T-helper 17 cell (primary cell): ENCODE measurements at places on chromosomes 11 and 22.

DNA sequence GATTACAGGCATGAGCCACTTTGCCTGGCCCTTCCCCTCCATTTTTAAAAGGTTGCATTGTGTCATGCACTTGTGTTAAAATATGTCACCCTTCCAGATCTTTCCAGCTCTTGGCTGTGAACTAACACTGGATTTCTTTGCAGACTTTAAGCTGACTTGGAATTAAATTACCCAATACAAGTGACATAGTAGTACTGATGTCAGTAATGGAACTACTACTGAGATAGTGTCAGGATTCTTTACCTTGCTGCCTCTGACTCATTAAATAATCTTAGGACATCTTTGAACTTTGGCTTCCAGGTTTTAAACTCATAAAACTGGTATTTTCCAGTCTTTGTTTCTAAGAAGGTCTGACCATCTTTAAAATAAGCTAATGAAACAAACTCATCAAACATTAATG is 51.8 kb upstream of the OR4B1 start:
- no peak for DNase-seq

DNA sequence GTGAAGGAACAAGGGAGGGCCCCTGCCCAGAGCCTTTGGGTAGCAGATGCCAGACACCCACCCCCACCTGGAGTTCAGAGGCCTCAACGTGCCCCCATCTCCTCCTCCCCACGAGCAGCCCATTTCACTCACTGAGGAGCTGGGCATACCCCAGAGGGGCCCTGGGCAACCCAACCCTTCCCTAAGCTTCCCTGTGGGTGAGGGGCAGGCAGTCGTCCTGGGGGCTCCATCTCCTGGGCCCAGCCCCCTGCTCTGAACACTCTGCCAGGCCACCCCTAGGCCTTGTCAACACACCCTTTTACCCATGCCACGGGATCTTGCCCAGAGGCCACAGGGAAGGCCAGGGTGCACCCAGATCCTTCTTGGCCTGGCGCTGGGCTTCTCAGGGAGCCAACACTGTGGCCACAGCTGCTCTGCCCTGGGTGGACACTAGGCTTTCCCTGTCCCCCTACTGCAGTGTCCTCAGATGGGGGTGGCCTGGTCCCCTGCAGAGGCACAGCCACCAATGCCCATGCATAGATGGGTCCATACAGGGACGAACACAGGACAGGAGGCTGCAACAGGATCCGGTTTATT is 3.4 kb downstream of the SLC25A1 start:
- DNase-seq: no peak

GRCh38 chr22:48944751-48945620 is 882.7 kb downstream of the BRD1 start:
- DNase-seq: no peak

GRCh38 chr11:3675971-3676370 is 4.8 kb upstream of the CHRNA10 start:
- no peak for DNase-seq

DNA sequence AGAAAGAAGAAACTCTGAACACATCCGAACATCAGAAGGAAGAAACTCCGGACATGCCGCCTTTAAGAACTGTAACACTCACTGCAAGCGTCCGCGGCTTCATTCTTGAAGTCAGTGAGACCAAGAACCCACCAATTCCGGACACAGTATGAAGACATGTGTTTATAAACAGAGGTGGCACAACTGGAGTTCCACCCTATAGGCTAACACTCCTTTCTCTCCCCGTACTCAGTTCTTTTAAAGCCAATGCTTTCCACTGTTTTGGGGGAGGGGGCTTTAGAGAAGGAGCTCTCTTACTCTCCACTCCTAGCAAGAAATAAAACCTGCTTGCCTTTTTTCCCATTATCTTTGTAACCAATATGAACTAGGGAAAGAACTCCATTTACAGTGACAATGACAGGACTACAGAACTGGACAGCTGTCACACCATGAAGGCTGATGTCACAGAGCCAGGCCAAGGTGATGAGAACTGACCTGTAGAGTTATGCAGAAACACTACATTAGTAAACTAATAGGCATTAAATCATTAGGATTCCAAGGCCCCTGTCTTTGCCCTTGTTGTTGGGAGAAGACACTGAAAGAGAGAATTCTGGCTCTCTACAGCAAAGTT is 733 bp downstream of the TRIM5 start:
- DNase-seq: no peak

GRCh38 chr11:106818443-106818842 is 199.8 kb downstream of the GUCY1A2 start:
- no peak for DNase-seq

DNA sequence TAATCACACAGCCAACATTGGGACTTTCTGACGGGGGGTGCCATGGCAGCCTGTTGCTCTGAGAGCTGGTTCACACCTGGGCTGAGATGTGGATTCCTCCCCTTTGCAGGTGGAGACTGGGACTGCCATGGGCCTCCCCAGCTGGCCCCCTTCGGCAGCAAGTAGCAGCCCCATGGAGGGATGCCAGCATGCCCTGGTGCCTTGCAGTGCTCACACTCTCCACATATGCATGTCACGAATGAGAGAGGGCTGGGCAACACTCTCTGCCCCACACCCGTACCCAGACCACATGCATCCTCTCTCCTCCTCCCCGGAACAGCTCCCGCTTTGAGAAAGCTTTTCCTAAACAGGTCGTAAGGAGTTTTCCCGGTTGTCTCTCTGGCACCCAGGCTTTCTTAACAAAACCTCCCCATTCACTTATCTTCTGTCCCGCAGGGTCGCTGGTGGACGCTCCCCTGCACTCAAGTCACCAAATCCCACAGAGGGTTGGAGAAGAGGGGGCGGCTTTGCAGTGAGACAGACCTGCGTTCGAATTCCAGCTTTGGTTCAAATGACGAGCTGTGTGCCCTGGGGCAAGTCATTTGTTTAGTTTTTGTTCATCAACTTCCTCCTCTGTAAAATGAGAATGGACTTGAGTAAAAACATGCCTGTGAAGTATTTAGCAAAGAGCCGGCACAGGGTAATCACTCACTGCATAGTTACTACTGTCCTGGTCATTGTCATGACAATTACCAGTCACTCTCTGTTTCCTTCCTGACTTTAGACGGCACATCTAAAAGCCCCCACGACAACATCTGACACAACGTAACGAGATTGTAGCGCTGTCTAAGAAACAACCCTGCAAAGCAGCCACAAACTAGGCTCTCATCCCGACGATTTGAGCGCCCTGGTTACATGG is 231.3 kb upstream of the B3GAT1 start:
- no peak for DNase-seq

GRCh38 chr11:119525180-119525866 is 102.4 kb upstream of the THY1 start:
- DNase-seq: no peak

DNA sequence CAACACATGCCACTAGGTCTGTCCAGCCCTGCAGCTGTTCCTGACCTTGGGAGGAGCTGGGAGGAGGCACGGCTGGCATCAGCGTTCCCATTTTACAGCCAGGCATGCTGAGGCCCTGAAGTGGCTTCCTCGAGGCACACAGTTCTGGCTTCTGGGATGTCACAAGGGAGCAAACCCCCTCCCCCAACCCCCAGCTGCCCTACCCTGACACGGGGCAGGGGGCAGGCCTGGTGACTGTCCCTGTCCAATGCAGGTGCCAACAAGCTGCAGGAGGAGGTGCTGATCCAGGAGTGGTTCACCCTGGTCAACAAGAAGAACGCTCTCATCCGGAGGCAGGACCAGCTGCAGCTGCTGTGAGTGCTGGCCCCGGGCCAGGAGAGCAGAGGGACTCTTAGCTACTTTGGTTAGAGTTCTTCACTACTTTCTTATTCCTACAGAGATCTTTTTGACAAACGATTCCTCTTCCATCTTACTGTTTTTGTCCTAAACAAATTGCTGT is 5.3 kb downstream of the KCNK7 start:
- DNase-seq: no peak

DNA sequence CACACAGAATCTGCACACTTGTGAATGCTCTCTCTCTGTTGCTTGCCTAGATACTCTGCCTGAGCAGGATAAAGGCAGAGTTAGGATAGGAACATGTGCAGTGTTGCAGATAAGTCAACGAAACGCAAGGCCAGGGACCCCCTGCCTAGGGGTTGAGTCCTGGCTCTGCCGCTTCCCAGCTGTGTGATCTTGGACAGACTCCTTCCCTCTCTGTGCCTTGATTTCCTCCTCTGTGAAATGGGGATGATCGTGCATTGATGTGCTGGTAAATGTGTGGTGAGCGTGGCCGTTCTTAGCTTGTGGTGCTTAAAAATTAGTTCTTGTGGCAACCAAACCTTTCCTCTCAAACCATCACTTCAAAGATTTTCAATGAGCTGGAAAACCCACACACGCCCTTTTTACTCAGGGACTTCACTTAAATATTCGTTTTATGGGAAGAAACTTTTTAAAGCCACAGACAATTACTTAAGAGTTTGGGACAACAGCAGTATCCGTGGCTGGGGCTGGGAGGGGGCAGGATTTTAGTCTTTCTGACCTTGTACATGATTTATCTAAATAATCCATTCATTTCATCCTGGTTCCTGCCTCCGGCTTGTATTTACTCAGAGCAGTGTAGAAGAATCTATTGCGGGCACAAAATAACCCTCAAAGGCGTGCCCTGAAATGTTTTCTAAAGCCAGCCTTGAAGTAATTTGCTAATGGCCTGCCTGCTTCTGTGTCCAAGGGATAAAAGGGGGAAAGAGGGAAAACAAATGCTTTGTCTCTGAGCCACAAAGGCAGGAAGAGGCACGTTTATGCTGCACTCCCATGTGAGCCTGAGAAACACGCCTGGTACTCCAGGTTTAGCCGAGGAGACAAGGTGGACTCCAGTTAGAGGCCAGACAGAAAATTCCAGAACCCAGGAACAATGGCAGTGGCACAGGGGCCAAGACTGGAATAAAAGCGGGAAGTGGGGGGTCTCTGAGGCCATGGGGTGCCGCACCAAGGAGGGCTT is 85.0 kb upstream of the CRYBB3 start:
- no peak for DNase-seq

DNA sequence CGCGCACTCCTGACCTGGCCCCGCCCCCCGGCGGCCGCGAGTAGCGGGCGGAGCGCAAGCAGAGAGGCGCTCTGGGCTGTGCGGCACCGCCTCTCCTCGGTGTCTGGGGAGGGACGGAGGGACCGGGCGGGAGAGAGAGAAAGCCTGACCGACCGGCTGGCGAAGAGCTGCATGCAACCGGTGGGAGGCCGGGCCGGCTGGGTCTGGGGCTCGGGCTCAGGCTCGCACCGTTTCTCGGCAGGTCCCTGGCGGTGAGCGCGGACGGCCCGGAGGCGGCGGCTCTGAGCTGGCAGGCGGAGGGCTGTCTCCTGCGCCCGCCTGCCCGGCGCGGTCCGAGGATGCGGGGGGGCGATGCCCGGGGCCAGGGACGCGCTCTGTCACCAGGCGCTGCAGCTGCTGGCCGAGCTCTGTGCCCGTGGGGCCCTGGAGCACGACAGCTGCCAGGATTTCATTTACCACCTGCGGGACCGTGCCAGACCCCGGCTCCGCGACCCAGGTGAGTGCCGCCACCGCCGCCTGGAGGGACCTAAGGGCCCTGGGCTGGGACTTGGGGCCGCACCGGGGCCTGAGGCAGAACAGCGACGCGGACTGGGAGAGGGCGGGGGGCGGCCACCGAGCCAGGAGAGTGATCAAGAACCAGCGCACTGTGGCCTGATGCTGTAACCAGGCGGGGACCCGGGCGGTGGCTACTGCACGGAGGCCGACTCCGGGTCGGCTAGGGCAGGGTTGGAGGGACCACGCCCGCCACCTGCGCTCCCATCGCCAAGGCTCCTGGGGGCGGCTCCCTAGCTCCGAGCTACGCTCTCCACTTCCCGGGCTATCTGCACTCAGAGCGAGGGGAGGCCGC is at the start of gene SYT9:
Gene SYT9 (plus strand): TSS at position 69 of the 847 bp plus-strand sequence. CDS start 283 bp downstream, at position 352.
- DNase-seq: no peak

DNA sequence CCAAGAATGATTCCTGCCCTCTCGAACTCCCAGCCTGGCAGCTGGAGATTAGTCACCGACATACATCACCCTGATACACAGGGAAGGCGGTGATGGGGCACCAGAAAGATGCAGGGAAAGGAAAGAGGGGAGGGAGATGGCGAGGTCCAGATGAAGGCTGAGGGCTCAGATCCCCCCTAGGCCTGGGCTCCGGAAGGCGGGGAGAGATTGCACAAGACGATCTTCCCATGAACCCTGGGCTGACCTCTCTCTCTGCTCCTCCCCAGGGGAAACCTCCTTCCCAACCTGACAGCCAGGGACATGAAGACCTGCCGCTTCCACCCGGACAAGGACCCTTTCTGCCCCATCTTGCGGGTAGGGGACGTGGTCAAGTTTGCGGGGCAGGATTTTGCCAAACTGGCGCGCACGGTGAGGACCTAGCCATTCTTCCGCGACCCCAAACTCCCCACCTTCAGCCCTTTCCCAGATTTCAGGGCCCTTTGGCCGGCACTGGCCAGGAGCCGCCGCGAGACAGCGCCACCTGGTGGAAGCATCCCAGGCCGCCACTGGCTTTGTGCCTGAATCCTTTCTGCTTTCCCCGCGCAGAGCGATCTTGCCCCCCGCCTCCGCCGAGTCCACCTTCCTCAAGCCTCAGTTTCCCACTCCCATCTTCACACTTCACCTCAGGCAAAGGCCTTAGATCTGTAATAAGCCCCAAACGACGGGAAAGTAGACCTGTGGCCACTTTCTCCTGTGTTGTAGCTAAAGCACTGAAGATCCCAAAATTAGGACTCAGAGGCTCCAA is 11.5 kb downstream of the P2RX3 start:
- DNase-seq: peak; percentile 45
